ENCODE measurements at places on chromosomes 3 and 15. TPM values are rescaled to one million over a fixed set of nuclear protein-coding genes. Genes with fewer than 3 reads are reported as not detected.

Gene GPX1
- total RNA-seq, result 86.4 TPM

DNA sequence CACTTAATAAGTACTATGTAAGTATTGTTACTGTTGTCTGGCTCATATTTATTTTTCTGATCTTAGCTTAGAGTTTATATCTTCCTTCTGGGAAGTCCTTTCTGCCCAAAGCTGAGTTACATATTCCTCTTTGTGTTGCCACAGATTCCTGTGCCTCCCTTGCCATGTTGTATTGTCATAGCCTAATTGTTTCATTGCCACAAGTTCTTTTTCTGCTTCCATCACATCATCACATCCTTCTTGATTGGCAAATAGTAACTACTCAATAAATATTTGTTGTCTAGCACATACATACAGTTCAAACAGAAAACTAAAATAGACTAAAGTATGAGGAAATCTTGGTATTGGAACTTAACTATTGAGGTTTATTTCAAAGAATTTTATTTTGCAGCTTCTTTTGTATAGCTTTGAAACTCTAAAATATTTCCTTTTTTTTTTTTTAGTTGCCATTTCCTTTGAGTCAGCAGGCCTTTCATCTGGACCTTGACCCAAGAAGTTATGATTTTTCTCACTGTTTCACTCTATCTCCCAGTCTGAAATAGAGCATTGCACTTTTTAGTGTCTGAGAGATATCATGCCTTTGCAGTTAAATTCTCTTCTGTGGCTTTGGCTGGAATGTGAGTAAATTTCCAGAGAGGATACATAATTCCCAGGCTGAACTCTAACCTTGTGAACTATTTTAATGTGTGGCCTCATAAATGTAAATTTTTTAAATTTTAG, 98.2 kb downstream of the ZNF609 start:
- H3K27ac ChIP-seq, result no peak overlapping the region
- peaks cover 22% of the 10 kb centered on the region for H3K4me1 ChIP-seq
- no peak overlapping the region for H3K4me3 ChIP-seq
- no peaks in the 10 kb centered on the region for H3K27me3 ChIP-seq

DNA sequence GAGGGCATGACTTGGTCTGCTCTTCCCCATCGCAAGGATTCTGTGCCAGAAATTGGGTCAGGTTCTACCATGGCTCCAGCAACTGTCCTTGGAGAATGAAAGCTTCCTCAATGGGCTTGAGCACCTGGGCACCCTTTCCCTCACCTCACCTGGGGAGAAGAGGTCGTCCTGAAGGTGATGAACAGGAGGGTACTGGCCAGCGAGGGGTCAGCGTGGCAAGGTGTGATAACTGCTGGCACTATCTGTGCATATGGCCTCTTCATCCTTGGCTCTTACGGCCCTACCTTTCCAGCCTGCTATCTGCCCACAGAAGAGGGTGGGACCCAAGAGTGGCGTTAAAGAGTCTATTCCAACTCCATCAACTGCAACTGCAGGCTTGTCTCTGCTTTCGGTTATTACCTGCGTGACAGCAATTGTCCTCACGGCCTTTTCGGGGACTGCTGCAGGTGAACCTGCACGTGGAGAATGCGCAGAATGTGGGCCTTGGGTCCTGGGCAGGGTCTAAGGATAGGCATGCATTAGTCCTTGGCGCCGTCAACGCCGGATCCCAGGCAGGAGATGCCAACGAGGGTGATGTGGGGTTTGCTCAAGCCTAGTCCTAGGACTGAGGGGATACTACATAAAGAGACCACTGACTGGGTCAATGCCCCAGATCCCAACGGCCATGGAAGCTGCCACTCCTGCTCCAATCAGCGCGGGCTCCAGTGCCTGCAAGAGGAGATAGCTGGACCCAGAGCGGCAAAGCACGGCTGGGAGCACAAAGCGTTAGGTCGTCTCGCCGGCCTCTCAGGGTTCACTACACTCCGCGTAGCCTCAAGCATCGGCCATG, 625 bp upstream of the RBM15B start:
- peak; percentile 31 for DNase-seq
- peaks cover 47% of the 10 kb centered on the region for H3K4me1 ChIP-seq
- H3K4me3 ChIP-seq, result peak overlapping the region; percentile 75
- H3K27me3 ChIP-seq, result no peaks in the 10 kb centered on the region

- H3K4me1 ChIP-seq, result peaks cover 6% of the 10 kb centered on the region
- no peak overlapping the region for H3K27ac ChIP-seq
- no peaks in the 10 kb centered on the region for H3K36me3 ChIP-seq
Measured at GRCh38 chr15:55900019-55900418, 93.4 kb downstream of the NEDD4 start.

DNA sequence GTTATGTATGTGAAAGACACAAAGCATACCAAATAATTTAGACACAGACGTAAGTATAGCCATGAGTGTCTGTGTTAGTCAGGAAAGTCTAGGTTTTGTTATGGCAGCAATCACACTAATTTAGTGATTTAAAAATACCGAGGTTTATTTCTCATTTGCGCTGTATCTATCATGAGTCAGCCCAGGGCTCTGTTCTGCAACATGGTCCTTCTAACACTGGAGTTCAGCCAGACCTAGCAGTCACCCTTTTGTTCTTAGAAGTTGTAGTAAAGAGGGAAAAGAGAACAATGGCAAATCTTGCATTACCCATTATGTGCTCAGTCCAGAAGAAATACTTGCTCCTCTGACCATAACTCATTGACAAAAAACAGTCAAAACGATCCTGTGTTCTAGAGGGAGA, 311.5 kb downstream of the NLGN1 start:
- no peak overlapping the region for H3K4me3 ChIP-seq
- no peaks in the 10 kb centered on the region for H3K36me3 ChIP-seq
- no peak for DNase-seq
- H3K4me1 ChIP-seq, result no peaks in the 10 kb centered on the region
- no peak overlapping the region for H3K27ac ChIP-seq
- no peaks in the 10 kb centered on the region for H3K27me3 ChIP-seq

All from activated naive CD8-positive, alpha-beta T cell treated with anti-CD3 and anti-CD28 coated beads, Interleukin-2, amount 10 ng/mL, durations not matched to agents 7 days and 5 days (primary cell).